ENCODE measurements at places on chromosomes 13 and 19. TPM values are rescaled to one million over a fixed set of nuclear protein-coding genes. Genes with fewer than 3 reads are reported as not detected.

DACH1 gene
- polyA plus RNA-seq, result 45.2 TPM

SELENOV gene
- polyA plus RNA-seq, result 0.18 TPM

PSG1 gene
- polyA plus RNA-seq, result not detected

CEACAM20 gene
- polyA plus RNA-seq, result not detected

NLRP11 gene
- 0.04 TPM for polyA plus RNA-seq

LRG1 gene
- 0.97 TPM for polyA plus RNA-seq

URAD gene
- not detected for polyA plus RNA-seq

NBEA gene
- polyA plus RNA-seq, result 13.8 TPM

C1QTNF9B gene
- 1.3 TPM for polyA plus RNA-seq

- no peak for DNase-seq
Observed at GRCh38 chr13:107734891-107735625, 480.3 kb downstream of the LIG4 start.

GRCh38 chr19:45094137-45094536 lies 1.2 kb downstream of the PPP1R37 start:
- no peak for DNase-seq

- DNase-seq, result no peak
Observed at GRCh38 chr13:66343224-66343828, 886.8 kb downstream of the PCDH9 start.

- no peak for DNase-seq
Observed at GRCh38 chr19:52691737-52692136, 43.1 kb downstream of the ZNF611 start.

DNA sequence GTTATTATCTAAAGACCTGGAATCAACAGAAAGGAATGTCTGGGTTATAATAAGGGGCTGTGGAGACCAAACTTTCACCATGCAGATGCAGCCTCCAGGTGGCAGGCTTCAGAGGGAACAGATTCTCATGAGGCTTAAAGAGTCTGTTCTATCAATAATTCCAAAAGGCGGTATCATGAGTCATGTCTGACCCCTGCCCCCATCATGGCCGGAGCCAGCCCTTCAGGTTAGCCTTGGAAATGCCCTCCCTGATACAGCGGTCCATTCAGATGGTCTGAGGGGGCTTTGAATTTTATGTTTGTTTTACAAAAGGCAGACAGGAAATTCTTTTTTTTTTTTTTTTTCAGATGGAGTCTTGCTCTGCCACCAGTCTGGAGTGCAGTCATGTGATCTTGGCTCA lies 21.7 kb upstream of the LAMP1 start:
- DNase-seq, result no peak

- no peak for DNase-seq
Observed at GRCh38 chr19:5782945-5783919, 1.3 kb downstream of the PRR22 start.

DNA sequence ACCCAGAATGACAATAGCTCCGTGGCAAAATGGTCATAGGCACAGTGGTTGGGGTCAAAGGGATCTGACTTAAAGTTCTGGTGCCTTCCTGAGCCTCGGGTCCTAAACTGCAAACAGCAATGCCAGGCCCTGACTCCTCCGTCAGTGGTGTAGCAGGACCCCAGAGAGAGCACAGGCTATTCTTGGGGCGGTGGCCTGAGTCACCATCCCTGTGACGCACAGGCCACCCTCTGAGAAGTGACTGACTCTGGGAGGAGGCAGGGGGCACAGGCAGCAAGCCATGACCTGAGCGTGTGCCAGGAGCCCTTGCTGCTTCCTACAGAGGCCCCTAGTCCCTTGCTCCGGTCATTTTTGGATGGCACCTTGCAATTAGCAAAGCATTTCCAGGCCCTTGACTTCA lies 18.7 kb downstream of the PLVAP start:
- DNase-seq, result no peak

- DNase-seq, result no peak
Observed at GRCh38 chr13:45951724-45952123, 100.2 kb upstream of the SIAH3 start.

GRCh38 chr13:111911754-111912452 lies 155.0 kb upstream of the SOX1 start:
- no peak for DNase-seq
